Skin of body (tissue), 3 donors: ENCODE measurements at places on chromosomes 3 and 15. TPM values are rescaled to one million over a fixed set of nuclear protein-coding genes. Genes with fewer than 3 reads are reported as not detected.

GRCh38 chr3:22893644-22894325 lies 309.3 kb upstream of the UBE2E2 start:
- peak; percentile 69 for DNase-seq

DNA sequence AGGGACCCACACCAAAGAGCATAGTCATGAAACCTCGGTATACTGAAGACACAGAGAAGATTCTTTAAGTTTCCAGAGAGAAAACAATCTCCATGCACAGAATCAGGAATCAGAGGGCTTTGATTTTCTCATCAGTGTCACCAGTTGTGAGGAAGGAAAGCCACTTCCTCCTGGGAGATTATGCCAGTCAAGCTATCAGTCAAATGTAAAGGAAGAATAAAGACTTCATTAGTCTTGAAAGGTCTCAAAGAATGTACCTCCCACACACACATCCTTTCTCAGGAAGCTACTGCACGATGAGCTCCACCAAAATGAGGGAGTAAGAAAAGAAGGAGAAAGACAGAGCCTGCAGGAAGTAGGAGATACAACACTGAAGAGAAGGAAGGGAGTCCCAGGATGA lies 486.3 kb downstream of the SHQ1 start:
- DNase-seq, result no peak

- no peak for DNase-seq
Measured at GRCh38 chr3:44914936-44915335, 40.5 kb downstream of the TGM4 start.

DNA sequence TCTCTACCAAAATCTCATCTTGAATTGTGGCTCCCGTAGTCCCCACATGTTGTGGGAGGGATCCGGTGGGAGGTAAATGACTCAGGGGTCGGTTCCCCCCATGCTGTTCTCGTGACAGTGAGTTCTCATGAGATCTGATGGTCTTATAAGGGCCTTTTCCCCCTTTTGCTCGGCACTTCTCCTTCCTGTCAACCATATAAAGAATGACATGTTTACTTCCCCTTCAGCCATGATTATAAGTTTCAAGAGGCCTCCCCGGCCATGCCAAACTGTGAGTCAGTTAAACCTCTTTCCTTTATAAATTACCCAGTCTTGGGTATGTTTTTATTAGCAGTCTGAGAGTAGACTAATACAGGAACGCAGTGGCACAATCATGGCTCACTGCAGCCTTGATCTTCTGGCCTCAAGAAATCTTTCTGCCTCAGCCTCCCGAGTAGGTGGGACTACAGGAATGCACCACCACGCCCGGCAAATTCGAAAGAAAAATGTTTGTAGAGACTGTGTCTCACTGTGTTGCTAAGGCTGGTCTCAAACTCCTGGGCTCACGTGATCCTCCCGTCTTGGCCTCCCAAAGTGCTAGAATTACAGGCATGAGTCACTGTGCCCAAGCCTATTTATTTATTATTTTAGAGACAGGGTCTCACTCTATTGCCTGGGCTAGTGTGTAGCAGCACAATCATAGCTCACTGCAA lies 101.0 kb downstream of the ATP10A start:
- no peak for DNase-seq

GRCh38 chr3:7692866-7693265 lies 808.8 kb upstream of the LMCD1 start:
- no peak for DNase-seq

GRCh38 chr3:150639262-150639661 lies 36.1 kb downstream of the SELENOT start:
- no peak for DNase-seq

DNA sequence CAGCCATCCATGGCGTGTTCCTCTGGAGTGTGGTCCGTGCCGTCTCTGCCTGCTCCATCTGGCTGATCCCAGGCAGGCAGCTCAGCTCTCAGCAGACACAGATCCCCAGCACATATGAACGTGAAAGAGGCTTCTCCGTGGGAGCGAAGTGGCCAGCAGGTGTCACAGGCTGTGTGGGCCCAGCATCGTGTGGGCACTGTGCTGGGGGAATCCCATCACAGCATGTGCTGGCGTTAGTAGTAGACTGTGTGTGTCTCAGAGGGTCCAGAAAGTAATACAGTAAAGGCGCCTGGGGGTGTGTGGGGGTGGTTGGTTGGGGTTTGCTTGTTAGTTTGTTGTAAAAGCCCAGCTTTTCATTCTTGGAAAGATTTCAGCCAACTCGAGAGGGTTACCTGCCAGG lies 147.6 kb downstream of the IGF1R start:
- no peak for DNase-seq

DNA sequence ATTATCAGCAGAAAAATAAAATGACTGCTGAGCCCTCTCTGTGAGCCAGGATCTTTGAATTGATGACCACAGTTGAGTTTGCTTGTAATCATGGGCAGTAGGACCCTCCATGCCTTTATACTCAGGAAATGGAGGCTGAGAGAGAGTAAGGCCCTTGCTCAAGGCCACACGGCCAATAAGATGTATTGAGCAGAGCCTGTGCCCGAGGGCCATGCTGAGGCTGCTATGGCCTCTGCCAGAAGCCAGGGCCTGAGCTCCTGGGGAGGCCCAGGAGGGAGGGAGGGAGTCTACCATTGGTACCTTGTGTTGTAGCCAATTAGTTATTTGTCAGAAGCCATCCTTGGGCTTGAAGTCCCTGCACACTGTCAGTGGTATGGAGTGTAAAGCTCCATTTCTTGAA lies 151.4 kb downstream of the DNAJB8 start:
- DNase-seq, result no peak

DNA sequence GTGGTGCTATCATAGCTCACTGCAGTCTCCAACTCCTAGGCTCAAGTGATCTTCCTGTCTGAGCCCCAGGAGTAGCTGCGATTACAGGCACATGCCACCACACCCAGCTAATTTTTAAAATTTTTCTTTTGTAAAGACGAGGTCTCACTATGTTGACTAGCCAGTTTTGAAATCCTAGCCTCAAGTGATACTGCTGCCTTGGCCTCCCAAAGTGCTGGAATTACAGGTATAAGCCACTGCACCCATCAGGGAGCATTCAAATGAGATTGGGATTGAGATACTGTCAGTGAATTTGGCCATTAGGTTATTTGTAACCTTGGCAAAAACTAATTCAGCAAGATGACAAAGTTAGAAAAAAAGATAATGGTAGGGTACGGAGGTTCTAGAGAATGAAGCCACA lies 21.7 kb downstream of the EDC3 start:
- DNase-seq, result no peak

DNA sequence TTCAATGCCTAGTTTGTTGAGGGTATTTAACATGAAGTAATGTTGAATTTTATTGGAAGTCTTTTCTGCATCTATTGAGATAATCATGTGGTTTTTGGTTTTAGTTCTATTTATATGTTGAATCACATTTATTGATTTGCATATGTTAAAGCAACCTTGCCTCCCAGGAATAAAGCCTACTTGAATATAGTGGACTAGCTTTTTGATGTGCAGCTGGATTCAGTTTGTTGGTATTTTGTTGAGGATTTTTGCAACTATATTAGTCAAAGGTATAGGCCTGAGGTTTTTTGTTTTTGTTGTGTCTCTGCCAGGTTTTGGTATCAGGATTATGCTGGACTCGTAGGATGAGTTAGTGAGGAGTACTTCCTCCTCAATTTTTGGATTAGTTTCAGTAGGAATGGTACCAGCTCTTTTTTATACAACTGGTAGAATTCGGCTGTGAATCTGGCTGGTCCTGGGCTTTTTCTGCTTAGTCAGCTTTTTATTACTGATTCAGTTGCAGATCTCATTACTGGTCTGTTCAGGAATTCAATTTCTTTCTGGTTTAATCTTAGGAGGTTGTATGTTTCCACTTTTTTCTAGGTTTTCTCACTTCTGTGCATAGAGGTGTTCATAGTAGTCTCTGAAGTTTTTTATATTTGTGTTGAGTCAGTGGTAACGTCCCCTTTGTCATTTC lies 209.8 kb upstream of the RBMS3 start:
- DNase-seq, result no peak

GRCh38 chr3:35974872-35975271 lies 335.5 kb downstream of the ARPP21 start:
- DNase-seq, result no peak

DNA sequence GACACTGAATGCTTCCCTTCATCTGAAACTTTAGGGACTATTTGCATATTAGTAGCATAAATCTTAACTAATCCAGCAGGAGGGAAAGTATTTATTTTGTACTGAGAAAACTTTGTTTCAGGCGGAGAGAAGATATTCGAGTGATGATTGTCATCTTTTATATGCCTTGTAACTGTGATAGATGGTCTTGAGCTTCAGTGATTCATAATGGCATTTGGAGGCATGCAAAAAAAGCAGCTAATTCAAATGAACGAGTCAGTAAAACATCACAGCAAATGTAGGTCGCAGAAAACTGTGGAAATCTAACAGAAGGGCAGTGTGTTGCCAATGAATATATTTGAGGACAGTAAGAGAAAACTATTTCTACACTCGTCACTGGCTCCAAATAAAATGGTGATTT lies 643.7 kb upstream of the NAALADL2 start:
- no peak for DNase-seq

DNA sequence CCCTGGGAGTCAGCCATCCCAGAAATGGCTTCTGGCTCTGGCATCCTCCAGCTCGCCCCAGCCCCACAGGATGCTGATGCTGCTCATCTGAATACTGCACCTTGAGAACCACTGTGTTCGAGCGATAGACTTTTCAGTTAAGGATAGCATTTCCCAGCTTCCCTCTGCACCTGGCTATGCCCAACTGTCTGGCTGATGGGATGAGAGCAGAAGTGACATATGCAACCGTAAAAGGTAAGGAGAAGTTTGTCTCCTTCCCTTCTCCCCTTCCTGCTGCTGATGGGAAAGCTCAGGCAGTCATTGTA lies 9.7 kb upstream of the HHATL start:
- no peak for DNase-seq

- no peak for DNase-seq
Measured at GRCh38 chr3:51605938-51606337, 65.1 kb upstream of the TEX264 start.

- no peak for DNase-seq
Measured at GRCh38 chr3:112121577-112122547, 11.2 kb downstream of the GCSAM start.

The CHST13 gene
- total RNA-seq, result 0.20 TPM

The ANKRD63 gene
- not detected for total RNA-seq

The COL8A1 gene
- total RNA-seq, result 6.2 TPM

The TM4SF1 gene
- total RNA-seq, result 191 TPM

The SCN11A gene
- 1.9 TPM for total RNA-seq

The CBLB gene
- total RNA-seq, result 41.3 TPM

The SMAD6 gene
- total RNA-seq, result 16.2 TPM

The CPN2 gene
- total RNA-seq, result 0.10 TPM
